ENCODE measurements at places on chromosomes 1 and 21.

DNA sequence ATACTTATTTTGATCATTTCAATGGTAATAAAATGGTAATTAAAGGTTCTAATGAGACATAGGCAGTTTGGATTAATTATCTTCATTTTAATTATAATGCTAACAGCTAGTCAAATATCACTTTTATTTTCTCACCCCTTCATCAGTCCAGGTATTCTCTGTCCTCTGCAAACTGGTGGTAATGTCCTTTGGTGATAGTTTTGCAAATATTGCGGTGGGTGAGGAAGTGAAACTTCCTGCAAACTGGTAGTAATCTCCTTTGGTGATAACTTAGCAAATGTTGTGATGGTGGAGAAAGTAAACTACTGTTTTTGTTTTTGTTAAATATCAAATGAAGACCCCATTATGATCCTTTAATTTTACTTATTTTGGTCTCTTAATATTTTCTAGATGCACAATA is 209.0 kb downstream of the AMY1C start:
- no peak for DNase-seq

- peak; percentile 8 for DNase-seq
These were observed 77.0 kb downstream of the MORN1 start for GRCh38 chr1:2314273-2314802.

GRCh38 chr1:17984583-17984982 is 123.0 kb upstream of the IGSF21 start:
- DNase-seq, result peak; percentile 29

- peak; percentile 38 for DNase-seq
These were observed 869 bp downstream of the NAV1 start for GRCh38 chr1:201539561-201540431.

- no peak for DNase-seq
These were observed 9.8 kb upstream of the F5 start for GRCh38 chr1:169595764-169596711.

GRCh38 chr1:36223381-36223995 is 755 bp upstream of the THRAP3 start:
- no peak for DNase-seq

DNA sequence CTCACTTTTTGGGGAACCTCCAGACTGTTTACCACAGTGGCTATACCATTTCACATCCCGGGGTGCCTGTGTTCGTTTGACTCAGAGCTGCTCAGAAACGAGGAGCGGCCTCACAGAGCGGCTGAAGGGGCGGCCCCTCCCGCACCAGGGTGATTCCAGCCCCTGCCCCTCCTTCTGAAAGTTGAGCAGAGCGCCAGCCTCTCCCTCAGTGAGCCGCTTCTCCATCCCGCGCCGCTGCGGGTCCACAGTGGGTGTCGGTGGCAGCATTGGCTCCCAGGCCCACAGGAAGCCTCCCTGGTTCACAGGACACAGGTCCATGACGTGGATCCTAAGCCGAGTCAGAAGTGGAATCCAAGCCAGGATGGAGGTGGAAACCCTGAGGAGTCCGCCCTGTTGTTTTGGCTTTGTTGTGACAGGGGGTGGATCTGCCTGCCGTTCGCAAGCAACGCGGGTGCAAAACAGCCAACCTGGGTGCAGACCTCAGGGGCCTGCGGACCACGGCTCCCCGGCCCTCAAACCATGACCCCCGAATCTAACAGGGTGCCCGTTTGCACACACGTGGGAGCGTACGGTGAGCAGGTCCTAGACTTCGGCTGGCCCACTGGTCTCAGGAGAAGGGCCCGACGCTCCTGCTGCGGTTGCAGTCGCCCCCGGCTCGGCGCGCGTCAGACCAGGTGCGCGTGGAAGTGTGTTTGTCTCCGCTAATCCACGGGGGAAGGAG is 186.8 kb upstream of the ARHGEF16 start:
- no peak for DNase-seq

GRCh38 chr1:164675342-164675904 is 116.4 kb downstream of the PBX1 start:
- no peak for DNase-seq

DNA sequence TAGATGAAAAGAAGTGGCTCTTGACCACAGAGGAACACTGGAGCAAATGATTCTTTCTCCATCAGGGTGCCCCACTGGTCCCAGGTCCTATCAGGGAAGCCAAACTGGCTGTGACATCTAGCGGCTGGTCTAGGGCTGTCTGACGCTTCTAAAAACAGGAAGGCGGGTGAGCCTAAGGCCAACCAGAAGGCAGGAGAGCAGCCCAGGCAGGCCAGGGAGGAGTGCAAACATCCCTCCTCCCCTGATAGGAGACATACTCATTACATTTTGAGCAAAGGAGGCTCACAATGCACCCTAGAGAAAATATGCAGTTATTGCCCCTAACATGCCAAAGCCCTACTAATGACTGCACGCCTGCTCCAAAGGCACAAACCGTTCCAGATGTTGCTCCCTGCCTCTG is 10.4 kb upstream of the FOXE3 start:
- DNase-seq, result no peak

GRCh38 chr21:24897883-24898282 is 709.4 kb downstream of the MRPL39 start:
- no peak for DNase-seq

DNA sequence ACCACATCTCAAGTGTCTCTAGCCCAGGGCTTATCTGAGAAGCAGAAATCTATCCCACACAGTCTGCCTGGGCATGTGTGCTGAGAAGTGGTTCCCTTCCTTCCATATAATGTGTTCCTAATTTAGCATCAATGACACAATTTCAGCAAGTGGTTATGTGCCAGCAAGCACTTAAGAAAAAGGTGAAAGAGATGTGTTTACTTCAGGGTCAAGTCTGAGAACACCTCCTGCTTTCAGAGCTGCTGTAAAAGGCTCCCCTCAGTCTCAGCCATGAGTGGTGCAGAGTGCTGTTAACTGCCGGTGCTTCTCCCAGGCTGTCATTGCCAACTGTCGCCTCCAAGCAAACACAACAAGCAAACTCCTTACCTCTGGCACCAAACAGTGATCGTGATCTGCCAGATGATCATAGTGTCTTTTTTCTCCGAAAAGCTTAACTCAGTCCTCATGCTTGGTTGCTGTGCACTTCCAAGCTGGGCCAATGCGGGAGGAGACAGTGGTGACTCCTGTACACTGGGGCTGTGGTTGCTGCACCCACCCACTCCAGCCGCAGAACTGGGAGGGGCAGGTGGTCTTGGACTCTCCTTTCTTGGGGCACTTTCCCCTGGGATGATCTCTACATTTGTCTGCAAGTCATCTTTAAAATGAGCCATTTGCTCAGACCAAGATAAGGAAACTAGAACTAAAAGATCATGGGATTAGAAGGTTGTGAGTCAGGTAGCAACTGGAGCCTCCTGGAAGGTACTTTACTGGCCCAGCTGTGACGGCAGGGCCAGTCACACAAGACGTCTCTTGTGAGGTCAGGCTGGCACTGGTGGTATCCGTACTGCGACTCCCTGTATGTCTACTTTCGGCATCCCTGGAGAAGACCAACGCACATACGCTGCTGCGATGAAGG is 32.4 kb downstream of the ATP1A1 start:
- DNase-seq, result no peak
